SW480 (cell line): ENCODE measurements at places on chromosomes 11 and 22.

DNA sequence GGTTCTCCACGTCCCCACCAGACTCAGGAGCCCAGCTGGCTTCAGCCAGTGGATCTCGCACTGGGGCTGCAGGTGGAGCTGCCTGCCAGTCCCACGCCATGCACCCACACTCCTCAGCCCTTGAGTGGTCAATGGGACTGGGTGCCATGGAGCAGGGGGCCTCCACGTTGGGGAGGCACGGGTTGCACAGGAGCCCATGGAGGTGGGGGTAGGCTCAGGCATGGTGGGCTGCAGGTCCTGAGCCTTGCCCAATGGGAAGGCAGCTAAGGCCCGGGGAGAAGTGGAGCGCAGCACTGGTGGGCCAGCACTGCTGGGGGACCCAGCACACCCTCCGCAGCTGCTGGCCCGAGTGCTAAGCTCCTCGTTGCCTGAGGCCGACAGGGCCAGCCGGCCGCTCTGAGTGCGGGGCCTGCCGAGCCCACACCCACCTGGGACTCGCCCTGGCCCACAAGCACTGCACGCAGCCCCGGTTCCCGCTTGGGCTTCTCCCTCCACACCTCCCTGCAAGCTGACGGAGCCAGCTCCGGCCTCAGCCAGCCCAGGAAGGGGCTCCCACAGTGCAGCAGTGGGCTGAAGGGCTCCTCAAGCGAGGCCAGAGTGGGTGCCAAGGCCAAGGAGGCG, 258.5 kb upstream of the PDGFD start:
- DNase-seq: no peak

DNA sequence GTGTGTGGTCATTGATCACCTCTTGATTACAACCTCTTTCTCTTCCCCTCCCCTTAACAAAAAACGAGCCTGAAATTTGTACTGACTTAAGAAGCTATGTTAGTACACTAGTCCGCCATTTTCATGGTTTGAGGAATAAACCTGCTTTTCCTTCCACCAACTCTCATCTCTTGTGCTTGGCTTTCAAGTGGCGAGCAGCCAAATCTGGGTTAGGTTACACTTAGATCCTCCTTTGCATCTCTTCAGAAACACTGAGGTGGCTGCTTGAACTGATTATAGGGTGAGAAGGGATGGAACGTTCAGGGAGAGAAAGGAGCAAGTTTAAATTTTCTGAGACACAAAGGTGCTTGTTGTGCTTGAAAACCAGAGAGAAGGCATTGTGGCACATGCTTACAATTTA, 2171.4 kb downstream of the LRRC4C start:
- no peak for DNase-seq

DNA sequence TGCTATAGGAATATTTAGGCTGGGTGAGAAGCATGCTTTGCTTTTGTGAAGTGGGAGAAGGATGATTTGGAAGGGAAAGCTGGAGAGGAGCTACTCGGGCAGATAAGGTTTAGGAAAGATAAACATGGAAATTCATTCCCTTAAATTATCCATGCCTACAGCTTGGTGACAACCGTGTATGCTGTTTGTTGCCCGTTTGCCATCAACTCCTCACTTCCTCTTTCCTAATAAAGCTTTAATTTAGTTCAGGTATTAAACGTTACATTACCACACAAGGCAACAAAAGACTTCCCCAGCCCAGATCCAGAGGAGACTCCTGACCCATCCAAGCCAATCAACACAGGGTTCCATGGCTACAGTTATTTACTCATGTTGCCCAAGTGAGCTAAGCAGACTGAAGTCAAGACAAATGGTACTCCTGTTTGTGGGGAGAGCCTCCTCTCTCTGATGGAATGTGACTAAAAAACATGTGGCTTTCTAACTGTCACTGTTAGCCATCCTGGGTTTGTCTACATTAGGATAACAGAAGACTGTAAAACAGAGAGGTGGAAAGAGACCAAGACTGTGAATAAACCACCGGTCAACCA, 101.7 kb upstream of the GRAMD1B start:
- DNase-seq: no peak

GRCh38 chr11:35619116-35619854, 1.0 kb downstream of the FJX1 start:
- peak; percentile 76 for DNase-seq
